ENCODE measurements at places on chromosomes 5 and 9.

DNA sequence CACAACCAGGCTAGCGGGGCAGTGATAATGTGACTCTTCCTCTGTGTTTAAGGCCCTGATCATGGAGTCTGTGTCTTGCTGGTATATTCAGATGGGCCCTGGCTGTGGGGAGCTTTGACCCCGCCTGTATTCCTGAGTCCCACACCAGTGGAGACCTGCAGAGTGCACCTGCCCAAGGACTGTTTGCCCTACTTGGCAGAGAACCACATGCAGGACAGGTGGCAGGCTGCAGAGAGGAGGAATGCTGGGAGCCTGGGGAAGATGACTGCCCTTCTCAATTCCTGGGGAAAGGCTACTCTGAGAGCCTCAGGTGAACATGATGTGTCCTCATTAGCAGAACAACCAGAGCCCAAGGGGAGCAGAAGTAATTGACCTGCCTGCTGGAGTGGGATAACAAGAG, 36.2 kb downstream of the IARS1 start:
- no peak for DNase-seq

- DNase-seq, result no peak
Observed at GRCh38 chr9:115715666-115716065, 437.9 kb upstream of the PAPPA start.

GRCh38 chr9:19155106-19155935, 28.0 kb upstream of the PLIN2 start:
- no peak for DNase-seq

- DNase-seq, result no peak
Observed at GRCh38 chr5:59126708-59127573, 544.1 kb downstream of the RAB3C start.

DNA sequence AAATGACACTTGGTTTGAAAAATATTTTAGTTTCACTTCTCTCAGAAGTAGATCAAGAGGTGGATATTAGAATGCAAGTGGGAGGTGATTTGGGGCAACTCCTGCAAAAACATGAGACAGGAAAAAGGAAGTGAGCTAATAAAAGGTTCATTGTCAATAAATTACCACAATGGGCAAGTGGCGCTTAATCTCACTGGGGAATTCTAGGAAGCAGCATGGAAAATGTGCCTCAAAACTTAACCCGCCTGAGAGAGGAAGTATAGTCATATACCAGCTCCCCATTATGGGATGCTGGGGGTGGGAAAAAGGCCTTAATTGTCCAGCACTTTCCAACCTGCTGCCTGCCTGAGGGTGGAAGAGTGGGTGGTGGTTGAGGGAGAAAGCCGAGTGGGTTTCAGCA, 204.1 kb downstream of the ELAVL2 start:
- no peak for DNase-seq
